ENCODE measurements at places on chromosomes 1 and 21.

DNA sequence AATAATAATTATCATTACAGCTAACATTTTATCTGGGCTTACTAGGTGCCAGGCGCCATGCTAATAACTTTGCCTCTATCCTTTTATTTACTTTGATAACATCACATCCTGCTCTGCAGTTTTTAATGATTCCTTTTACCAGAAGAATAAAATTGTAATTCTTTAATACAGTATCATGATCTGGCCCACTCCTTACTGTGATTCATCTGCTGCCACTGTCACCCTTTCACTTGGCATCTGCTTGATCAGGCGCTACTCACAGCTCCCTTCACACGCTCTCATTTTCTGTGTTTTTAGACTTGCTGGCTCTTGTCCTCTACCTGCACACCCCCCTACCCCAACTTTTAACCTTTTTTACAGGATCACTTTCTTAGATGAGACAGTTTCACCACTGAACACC is 167.5 kb downstream of the NTMT2 start:
- DNase-seq: no peak

GRCh38 chr1:101236516-101237228 is at the start of gene S1PR1:
S1PR1 (plus strand) TSS chr1:101237019; CDS start chr1:101238985, 1,966 bp downstream.
- peak; percentile 45 for DNase-seq

- DNase-seq: no peak
These were observed 49.4 kb downstream of the ADCY10 start for GRCh38 chr1:167864392-167865032.

DNA sequence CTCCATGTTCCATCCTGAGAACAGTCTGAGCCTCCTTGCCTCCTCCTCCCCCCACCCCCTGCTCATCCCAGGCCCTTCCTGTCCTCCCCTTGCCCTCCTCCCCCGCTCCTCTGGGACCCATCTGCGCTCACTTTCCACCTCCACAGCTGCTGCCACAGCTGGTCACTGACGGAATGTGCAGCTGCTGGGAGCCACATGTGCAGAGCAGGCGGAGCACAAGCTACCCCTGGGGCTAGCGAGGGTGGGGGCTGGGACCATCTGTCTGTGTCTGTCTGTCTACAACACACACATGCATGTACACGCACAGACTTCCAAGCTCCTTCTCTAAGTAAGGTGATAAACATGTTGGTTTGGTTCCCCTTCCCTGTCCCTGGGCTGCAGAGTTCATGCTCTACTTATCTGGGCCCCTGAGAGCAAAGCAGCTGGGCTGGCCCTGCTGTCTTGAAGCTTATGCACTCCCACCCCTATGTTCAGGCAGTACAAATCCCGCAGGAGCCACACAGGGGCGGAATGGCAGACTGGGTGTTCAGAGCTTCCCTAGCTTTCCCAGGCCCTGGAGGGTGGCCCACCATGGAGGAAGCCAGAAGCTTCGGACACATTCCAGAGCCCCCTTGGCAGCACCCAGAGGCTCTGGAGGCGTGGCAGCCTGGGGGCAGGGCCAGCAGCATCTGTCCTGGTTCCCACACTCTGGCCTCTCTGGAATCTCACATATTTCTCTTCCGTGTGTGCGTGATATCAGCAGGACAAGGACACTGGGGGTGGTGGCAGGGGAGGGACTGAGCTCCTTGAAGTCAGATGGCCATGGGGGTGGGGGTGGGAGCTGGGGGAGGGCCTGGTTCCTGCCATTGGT is 7.0 kb upstream of the HEYL start:
- no peak for DNase-seq

GRCh38 chr1:184507604-184508280 is 120.9 kb downstream of the C1orf21 start:
- DNase-seq: no peak

DNA sequence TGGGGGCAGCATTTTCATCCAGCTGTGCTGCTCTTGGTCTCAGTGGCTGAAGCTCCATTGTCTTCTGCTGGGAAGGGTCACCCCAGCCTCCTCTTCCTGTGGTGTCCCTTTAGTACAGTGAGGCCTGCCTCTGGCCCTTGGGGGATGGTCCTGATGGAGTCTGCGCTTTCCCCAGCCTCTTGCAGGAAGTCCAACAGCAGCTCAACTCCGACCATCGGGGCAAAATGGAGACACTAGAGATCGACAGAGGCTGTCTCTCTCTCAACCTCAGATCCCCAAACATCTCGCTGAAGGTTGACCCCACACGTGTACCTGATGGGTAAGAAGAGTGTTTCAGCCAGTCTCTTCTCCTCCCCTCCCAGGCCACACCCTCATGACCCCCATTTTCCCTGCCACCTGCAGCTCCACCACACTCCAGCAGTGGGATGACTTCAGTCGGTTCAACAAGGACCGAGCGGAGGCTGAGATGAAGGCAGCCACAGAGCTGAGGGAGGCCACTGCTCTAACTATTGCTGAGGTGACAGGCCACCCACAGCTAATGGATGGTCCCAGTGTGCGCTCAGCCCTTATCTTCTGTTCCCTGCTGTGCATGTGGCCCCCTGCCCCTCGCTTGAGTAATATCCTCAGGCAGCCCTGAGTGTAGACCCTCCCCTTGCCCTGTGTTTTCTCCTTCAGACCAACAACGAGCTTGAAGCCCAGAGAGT is 2.0 kb upstream of the ADPRS start:
- DNase-seq: no peak

DNA sequence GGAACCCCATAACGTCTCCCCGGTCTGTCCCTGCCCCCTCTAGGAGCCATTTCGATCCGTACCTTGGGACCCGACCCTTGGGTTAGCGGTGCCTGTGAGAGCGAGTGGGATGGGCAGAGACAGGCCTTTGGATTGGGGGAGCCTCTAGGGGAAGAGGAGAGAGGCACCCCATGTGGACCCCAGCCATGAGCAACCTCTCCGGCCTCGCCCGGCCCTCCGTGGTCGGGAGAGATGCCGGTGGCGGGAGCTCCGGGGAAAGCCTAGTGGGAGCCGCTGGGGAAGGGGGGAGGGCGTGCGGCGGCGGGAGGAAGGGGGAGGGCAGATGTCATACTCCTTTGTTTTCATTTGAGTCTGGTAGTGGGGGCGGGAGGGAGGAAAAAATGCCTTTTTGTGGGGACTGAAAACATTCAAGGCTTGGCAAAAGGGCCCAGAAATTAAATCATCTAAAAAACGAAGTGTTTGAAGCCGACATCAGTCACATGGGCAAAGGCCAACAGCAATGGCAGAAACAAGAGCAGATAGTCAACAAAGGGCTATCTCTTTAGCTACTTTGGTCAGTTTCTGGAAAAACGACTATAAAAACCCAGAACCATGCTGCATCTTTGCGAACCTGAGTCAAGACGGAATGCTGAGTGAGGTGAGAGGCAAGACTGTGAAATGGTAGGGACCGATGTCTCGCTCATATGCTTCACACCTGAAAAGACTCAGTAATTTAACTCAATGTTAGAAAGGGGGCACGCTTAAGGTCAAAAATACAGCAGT is 758 bp downstream of the PTBP2 start:
- DNase-seq: peak; percentile 5

GRCh38 chr1:91891454-91891853 is 5.5 kb upstream of the TGFBR3 start:
- DNase-seq: no peak

- no peak for DNase-seq
These were observed 88.5 kb downstream of the UBE2U start for GRCh38 chr1:64291931-64292330.

- DNase-seq: peak; percentile 39
These were observed 25.4 kb downstream of the PIGM start for GRCh38 chr1:160006312-160006940.

GRCh38 chr1:65812065-65812464 is 19.4 kb downstream of the PDE4B start:
- DNase-seq: no peak

- no peak for DNase-seq
These were observed 83.7 kb upstream of the CTTNBP2NL start for GRCh38 chr1:112312315-112312714.

DNA sequence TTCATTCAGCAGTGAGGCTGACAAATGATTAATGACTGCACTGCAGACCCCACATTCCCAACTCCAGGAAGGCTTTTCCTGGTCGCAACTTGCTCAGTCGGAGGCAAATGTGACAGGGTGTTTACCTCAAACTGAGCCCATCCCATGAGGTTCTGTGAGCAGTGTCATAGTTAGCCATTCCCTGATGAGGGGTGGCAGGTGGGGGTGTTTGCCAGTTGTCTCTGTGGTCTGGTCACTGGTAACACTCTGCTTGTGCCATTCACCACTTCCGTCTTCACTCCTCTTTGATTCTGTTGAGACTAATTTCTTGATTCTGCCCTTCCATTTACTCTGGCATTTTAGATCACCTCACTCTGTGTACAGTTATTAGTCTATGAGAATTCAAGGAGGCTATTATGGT is 73.5 kb downstream of the NOS1AP start:
- DNase-seq: no peak

DNA sequence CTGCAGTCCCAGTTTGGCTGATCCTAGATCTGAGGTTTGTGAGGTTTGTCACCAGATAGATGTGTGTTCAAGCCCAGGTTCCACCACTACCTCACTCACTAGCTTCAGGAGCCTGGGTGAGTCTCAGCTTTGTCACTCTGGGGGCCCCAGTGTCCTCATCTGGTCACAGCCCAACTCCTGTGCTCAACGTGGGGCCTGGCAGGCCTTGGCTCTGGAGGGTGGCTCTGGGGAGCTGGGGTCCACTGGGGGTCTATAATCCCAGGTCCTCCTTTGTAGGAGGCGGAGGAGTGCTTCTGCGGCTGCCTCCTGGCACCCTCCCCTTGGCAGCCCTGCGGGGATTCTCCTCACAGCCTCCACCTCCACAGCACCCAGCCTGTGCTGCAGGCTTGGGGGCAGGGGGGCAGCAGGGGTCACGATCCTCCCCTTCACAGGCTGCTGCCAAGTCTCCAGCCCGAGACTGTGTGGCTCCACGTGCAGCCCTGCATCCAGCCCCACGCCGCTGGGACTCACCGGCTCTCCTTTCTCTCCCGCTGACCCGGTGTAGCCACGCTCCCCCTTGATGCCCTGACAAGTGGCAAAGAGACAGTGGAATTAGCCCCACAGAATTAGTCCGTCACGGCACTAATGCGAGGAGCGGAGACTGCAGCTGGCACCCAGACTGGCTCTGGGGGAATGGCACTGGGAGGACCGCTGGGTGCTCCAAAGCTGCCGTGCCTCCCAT is 22.5 kb upstream of the PEF1 start:
- no peak for DNase-seq

DNA sequence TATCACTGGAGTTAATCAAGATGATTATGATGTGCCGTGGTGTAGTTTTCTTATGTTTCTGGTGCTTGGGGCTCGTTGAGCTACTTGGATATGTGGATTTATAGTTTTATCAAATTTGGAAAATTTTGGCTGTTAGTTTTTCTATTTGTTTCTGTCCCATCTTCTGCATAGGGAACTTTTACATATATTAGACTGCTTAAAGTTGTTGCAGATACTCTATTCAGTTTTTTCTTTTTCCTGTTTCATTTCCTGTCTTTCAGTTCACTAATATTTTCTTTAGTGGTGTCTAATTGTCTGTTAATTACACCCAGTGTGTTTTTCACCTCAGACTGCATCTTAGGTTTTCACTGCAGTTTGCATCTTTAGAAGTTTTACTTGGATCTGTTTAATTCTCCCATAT is 247.7 kb downstream of the CAMTA1 start:
- no peak for DNase-seq

GRCh38 chr1:27588256-27589232 is 15.4 kb downstream of the AHDC1 start:
- no peak for DNase-seq

DNA sequence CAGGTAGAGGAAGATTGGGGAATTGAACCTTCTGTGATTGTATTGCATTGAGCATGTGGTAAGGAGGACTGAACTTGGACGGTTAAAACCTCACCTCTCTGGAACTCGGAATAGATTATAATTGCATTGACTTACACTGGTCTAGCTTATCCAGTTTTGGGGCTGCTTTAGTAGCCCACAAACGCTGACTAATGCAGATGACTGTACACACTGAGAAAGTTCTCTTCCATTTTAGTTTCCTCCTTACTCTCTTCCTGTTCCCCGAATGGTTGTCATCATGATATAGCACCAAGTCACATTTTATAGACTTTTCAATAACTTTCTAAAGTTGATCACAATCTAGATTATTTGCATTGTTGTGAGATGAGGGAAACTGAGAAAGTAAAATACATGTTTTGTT is 78.2 kb downstream of the NFIA start:
- DNase-seq: no peak

- DNase-seq: no peak
These were observed 9.3 kb downstream of the WNT3A start for GRCh38 chr1:228016181-228016510.

DNA sequence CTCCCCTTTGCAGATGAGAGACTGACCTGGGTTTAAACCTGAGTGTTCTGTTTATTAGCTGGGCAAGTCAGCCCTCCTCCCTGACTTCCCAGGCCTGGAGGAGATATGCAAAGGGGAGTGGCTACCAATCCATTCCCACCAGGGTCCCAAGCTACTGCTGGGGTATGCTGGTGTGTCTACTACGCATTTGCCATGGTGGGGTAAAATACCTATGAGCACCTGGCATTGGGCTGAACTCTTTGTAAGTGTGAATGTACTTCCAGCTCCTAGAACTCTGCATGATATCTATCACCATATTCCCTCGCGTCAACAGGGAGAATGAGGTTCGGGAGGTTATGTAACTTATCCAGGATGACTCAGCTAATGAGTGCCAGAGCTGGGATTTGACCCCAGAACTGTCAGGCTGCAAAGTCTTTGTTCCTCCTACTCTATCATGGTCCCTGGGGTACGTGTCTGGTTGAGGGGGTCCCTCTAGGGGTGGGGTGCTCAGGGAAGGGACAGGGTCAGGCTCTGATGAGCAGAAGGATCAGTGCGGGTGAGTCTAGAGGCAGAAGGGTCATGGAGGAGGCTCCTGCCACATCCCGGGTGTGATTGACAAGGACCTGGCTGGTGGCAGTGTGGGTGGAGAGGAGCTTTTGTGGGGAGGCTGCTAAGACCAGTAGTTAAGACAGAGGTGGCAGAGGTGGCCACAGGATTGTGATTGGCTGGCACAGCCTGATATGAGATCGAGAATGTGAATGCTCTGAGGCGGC is 16.7 kb downstream of the AMPD2 start:
- DNase-seq: no peak

GRCh38 chr21:25081096-25081495 is 526.2 kb downstream of the MRPL39 start:
- DNase-seq: no peak

DNA sequence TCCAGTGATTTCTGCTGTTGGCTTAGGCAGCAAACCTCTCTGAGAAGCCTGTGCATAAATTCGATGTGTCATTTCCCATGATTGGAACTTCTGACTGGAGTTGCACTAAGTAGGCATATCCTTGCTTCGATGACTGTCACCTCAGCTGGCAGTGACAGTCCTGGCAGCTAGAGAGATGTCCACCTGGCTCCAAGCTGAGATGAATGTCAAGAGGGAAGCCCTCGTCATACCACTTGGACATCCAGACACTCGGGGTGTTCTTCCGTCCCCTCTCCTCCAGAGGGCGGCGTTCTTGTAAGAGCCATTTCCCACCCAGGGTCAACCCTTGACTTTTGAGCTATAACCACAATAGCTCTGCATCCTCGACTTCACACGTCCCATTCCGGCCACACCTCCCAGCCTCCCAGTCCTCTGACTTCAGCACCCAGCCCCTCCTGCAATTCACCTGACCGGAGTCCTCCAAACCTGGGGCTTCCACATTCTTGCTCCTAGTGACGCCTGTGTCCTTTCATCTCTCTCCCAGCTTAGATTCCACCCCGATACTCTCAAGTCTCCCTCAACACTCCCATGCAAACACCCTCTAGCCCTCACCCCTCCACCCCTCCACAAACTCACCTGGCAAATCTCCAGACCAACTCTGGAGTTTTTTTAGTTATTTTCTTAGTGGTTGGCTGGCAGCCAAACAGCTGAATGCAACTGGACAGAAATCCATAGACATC is 17.3 kb downstream of the CA6 start:
- no peak for DNase-seq

- no peak for DNase-seq
These were observed 15.9 kb downstream of the SHISA4 start for GRCh38 chr1:201904579-201904978.
